ENCODE measurements at places on chromosomes 12 and 14.

DNA sequence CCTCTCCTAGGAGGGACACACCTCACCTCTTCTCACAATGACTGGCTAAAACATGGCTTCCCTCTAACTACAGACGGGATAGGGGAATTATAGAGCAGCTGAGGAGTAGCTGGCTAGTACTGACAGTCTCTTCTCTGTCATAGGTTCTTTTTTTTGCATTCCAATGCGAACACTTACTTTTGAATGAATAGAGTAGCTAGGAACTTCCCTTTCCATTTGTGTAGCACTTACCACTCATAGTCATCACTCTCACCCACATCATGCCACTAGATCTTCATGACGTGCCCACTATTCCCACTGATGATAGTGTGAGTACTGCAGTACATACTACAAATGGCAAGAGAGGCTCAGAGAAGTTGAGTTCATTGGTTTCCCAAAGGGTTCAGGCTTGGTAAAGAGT is 143.9 kb upstream of the HIF1A start:
- DNase-seq, result no peak

GRCh38 chr12:121637231-121637914 is 11.0 kb downstream of the ORAI1 start:
- DNase-seq, result no peak

DNA sequence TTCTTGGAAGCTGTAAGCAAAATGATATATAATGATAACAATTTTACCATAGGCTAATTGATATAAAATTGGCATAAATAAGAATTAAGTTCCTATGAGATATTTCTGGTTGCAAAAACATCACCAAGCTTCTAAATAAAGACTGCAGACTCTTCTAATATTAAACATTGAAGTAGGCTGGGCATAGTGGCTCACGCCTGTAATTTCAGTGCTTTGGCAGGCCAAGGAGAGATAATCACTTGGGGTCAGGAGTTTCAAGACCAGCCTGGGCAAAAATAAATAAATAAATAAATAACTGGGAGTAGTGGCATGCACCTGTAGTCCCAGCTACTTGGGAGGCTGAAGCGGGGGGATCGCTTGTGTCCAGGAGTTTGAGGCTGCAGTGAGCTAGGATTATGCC is 71.8 kb downstream of the NPAS3 start:
- no peak for DNase-seq

DNA sequence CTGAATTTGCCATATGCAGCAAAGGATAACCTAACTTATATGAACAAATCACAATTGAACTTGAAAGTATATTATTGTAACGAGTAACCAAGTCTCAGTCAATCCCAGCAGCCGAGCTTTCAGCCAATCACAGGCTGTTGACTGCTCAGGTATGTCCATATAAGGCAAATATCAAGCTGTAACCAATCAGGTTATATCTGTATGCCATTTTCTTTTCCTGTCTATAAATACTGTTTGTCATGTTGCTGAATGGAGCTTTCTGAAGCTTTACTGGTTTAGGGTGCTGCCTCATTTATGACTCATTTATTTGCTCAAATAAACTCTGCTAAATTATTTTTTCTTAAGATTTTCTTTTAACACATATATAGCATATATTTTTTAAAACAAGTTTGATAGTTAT is 1059.5 kb downstream of the GALC start:
- no peak for DNase-seq

- DNase-seq, result no peak
Observed at GRCh38 chr12:130700492-130701401, 15.4 kb downstream of the RIMBP2 start.

DNA sequence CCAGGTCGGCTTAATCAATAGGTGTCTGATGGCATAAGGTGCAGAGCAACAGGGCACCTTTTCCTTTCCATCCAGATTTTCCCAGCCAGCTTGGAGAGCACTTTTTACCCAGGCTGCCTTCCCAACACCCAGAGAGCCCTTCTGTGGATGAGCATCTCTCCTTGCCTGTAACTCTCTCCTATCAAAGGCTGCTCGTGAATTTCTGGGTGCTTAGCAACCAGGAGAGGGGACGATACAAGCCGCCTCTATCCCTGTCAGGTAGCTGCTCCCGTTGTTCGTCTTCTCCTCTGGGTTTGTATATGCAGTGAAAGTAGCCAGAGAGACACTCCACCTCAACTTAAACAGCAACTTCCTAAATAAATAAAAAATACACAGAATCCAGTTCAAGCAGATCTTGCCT is 124.2 kb downstream of the CACNA1C start:
- DNase-seq, result no peak

- DNase-seq, result no peak
Observed at GRCh38 chr12:83016218-83016835, 329.6 kb downstream of the TMTC2 start.

DNA sequence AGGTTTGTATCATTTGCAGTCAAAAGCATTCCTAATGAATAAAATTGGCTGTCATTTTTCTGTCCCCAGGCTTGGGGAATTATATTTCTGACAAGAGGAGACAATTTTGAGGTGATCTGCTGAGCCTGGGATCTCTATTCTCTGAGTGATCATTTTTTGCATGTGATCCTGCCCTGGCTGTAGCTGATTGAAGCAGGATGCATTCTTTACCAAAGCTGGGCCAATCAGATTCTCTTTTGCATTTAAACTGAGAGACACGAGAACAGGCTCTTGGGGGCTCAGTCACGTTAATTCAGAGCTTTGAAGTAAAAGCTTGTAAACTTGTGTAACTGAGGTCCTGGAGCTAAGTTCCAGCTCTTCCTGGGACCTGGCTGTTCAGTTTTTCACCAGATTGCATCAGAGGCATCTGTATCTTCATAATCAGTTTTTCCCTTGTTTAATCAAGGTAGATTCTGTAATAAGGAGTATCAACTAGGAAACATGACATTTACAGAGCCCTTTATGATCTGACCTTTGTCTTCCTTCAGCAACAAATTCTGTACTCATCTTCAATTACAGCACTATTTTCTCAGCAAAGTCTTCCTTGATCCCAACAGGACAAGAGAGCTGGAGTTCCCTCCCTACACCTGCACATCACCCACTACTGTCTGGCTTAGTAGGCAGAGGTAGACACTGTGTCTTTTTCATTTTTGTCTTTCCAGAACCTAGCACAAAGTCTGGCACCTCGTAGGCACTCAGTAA is 35.0 kb upstream of the MANSC4 start:
- DNase-seq, result no peak

DNA sequence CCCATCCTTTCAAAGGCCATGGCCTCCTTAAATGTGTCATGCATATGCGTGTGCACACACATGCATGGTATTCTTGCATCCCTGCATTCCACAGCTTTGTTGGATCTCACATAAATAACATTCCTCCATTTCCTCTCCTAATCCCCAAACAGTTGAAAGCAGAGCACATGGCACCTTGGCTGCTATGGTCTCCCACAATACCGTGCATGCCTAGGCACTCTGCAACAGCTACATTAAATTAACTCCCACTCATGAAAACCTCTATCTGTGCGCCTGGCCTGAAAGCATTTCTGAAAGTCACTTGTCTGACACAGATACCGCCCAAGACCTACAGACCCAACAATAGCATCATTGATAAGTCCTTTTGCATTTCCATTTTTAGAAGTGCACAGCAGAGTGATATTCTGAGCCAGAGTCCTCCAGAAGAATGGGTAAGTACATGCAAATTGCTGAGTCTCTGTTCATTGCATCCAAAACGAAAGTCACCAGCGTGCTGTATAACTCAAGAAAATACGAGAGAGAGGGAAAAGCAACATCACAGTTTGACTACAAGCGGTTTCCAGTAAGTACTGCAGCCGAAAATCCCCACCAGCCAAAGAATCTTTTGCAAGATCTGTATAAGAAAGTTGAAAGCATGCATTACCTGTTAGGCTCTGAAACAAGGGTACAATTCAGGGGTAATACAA is 436 bp downstream of the ASB2 start:
- no peak for DNase-seq

DNA sequence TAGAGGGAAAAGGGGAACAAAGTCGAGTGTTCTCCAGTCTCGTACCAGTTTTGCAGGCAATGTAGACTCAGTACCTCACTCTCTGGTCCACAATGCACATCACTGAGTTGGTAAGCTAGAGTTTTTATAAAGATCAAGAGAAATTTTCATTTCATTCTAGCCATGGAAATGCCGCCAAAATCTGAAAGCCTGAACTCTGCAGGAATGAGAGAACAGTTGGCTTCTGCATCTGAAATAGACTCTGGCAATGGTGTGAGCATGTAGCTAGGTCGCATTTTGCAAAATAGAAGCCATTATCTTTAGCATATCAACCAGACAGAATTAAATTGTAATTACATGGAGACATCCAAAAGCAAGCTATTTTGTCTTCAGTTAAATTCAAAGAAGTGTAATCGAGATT is 381.0 kb downstream of the NOVA1 start:
- no peak for DNase-seq

- no peak for DNase-seq
Observed at GRCh38 chr12:54616933-54617680, 17.6 kb downstream of the LACRT start.

- DNase-seq, result no peak
Observed at GRCh38 chr14:94562941-94563883, 2.0 kb downstream of the SERPINA4 start.

DNA sequence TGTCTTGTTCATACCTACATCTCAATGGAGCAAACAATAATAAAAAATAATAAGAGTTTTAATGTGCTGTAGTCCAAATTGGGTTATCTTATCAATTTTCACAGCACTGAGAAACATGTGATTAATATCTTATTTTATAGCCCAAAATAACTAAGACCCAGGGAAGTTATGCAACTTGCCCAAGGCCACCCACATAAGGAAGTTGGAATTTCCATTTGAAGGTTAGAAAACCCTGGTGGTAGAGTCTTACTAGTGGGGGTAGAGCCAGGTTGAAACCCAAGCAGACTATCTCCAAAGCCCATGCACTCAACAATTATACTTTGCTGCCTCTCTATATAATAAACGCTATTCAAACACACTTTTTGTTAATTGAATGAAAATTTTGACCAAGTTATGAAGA is 270.0 kb upstream of the CAND1 start:
- DNase-seq, result no peak

GRCh38 chr12:34405286-34406227 is 383.3 kb downstream of the ALG10 start:
- no peak for DNase-seq

GRCh38 chr12:97306147-97306546 is 156.5 kb upstream of the RMST start:
- no peak for DNase-seq

DNA sequence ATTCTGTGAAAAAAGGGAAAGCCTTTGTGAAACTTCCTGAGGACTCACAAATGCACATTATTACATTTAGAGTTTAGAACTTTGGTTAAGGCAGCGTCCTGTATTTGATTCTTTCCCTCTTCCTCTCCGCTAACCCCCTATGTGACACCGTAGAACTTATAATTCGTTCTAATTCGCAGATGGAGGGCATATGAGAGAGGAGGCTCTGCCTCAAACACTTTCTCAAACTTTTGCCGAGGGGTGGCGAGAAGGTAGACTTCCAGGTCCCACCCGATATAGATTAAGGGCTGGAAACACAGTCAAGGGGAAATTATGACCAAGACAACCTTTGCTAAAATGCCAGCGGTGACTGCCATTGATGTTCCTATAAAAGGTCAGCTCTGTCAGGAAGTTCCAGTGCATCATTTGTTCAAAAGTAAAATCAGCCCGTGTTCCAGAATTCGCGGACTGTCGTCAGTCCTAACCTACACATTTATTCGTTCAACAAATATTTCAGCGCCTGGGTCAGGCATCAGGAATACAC is 904 bp upstream of the PAPOLA start:
- no peak for DNase-seq

DNA sequence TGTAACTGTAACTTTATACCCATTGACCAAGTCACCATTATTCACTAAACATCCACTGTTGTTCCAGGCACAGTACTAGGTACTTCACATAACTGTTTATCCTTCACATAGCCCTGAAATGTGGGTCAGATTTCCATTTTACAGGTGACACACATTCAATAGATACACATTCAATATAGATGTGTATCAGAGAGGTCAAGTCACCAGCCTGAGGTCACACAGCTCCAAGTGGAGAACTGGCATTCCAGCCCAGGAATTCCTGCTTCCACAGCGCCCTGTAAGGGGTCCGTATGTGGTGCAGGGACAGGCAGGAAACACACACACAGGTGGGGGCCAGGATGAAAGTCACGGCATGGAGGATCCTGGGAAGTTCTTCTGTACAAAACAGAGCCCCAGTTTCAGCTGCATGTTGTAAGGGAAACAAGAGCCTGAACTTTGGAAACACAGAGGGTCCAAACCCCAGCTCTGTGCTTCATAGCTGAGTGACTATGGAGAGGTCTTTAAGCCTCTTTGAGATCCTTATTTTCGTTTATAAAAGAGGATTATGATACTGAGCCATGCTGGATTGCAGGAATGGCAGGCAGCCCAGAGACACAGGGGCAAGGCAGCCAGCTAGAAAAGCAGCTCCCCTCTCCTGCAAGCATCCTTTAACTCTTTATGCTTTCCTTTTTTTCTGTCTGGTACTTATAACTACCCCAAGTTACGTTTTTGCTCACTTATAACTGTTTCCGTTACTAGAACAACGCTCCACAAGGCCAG is 50.3 kb upstream of the DICER1 start:
- no peak for DNase-seq

DNA sequence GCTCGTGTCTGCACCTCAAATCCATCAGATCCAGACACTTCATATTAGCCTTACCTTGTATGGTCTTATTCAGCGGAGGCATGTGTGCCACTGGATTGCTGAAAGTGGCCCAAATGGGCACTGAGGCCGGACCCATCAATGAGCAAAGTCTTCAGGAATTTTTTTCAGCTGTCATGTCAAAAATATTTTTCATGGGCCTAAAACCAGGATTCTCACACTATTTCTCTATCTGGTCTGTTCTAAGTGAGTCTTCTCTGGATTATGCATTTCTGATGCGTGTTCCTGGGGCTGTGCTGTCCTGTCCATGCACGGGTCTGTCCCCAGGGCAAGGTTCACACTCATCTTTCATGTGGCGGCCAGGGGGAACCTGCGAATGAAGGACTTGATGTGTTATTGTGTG is 94.6 kb downstream of the KCNA5 start:
- DNase-seq, result no peak

DNA sequence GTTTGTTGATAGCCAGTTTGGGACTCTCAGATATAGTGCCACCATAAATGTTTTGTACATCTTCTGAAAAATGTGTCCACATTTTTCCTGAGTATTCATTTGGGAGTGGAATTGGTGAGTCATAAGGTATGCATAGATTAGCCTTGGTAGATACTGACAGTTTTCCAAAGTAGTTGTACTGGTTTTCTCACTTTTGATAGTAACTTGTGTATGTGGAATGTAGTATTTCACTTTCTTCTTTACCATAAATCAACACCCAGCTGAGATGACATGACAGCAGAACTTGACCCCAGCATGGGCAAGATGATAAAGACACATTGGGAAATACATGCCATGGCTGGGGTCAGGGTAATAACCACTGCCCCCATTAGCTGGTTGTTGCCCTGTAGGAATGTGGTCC is 5.4 kb downstream of the FBXW8 start:
- no peak for DNase-seq

- DNase-seq, result no peak
Observed at GRCh38 chr12:69981881-69982475, 157.0 kb downstream of the MYRFL start.

GRCh38 chr12:65510584-65511050 is 232.1 kb downstream of the MSRB3 start:
- DNase-seq, result no peak

- DNase-seq, result no peak
Observed at GRCh38 chr14:65791191-65791981, 378.9 kb downstream of the FUT8 start.

- no peak for DNase-seq
Observed at GRCh38 chr12:102735104-102735503, 181.9 kb downstream of the PAH start.
